Thoracic aorta (tissue), 2 donors: ENCODE measurements at places on chromosomes 5 and 9. TPM values are rescaled to one million over a fixed set of nuclear protein-coding genes. Genes with fewer than 3 reads are reported as not detected.

DNA sequence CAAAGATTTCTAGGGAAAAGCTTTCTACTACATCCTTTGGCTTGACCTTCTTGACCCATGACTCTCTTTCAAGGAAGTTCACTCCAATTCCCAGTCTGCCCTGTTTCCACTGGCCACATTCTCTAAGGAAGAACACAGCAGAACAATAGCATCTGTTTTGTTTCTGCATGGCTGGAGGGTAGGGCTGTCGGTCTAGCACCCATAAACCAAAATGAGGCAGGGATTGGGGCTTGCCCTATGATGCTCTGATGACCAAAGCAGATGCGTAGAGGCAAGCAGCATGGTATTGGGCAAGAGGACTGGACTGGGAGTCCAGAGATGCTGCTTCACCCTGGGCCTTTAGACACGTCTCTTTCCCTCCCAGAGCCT is 24.1 kb downstream of the GOLGA2 start:
- no peak for DNase-seq

- DNase-seq = no peak
Observed at GRCh38 chr9:105975886-105976645, 281.7 kb downstream of the TMEM38B start.

DNA sequence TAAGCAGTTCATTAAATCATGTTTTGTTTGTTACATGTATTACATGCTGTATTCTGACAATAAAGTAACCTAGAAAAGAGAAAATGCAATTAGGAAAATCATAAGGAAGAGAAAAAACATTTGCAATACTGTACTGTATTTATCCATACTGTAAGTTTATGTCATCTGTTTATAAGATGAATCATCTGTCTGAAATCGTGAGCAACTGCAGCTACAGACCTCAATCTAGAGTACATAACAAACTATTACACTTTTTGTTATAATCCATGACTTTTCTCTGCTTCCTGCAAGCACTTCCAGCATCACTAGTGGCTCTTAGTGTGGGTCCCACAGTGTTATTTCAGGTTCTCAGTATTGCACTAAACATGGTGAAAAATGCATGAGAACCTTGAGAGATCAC is 144.4 kb upstream of the NR4A3 start:
- DNase-seq = no peak

- no peak for DNase-seq
Observed at GRCh38 chr5:12095808-12096281, 191.6 kb upstream of the CTNND2 start.

DNA sequence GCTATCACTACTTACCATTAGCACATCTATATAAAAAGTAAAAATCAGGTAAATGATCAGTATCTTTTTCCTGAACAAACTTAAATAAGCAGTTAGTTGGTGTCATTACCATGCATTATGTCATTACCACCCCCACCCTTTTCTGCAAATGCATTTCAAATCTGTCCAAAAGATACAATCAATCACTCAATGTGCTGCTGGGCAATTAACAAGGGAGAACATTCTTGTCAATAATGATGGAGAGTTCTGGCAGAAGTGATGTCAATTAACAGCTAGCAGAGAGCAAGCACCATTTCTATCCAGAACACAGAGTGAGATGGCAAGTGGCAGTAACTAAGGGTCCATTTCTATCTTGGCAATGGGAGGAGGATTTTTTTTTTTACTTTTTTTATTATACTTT is 3.5 kb upstream of the PDE4D start:
- DNase-seq = no peak

TPPP gene
- 9.9 TPM for total RNA-seq

FGFR4 gene
- total RNA-seq = 2.8 TPM

NUTM2F gene
- total RNA-seq = not detected

NMUR2 gene
- not detected for total RNA-seq
